Hepatocyte (in vitro differentiated cells): ENCODE measurements at places on chromosomes 2 and 18. TPM values are rescaled to one million over a fixed set of nuclear protein-coding genes. Genes with fewer than 3 reads are reported as not detected.

DNA sequence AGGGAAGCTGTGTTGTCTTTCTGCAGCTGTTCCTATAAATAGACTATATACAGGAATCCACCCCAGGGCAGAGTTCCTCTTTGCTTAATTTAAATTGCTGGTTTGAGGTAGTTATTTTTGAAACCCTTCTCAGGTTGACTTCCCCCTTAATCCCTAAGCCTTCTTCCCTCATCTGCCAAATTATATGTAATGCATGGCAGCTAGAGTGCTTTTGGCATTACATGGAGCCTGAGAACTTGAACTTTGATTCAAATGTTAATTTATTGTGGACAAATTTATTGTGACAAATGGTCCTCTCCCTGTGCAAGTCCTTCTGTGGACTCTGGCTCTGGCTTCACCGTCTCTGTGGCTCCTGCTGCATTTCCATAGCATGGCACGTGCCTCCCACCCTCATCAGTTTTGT, 29.2 kb downstream of the MYO1B start:
- DNase-seq, result no peak

DNA sequence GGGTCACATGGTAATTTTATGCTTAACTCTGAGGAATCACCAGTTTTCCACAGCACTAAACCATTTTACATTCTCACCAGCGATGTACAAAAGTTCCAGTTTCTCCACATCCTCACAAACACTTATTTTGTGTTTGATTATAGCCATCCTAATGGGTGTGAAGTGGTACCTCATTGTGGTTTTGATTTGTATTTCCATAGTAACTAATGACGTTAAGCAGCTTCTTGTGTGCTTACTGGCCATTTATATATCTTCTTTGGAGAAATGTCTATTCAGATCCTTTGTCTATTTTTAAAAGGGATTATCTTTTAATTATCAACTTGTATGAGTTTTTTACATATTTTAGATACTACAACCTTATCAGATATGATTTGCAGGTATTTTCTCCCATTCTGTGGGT, 42.0 kb downstream of the CCDC150 start:
- DNase-seq, result no peak

DNA sequence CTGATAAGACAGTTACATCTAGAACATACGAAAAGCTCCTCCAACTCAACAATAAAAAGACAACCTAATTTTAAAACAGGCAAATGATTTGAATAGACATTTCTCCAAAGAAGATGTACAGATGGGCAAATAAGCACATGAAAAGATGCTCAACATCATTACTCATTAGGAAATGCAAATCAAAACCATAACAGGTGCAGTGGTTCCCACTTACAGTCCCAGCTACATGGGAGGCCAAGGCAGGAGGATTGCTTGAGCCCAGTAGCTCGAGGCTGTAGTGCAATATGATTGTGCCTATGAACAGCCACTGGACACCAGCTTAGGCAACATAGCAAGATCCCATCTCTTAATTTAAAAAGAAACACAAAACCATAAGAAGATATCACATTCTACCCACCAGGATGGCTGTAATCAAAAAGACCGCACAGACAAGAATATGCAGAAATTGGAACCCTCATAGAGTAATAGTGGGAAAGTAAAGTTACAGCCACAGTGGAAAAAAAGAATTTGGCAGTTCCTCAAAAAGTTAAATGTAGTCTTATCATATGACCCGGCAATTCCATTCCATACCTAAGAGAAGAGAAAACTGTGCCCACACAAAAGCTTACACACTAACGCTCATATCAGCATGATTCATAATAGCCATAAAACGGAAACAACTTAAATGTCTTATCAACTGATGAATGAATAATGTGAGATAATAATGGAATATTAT, 30.5 kb upstream of the ARMC9 start:
- no peak for DNase-seq

The UGT1A5 gene
- not detected in 2 replicates for total RNA-seq

The IRS1 gene
- 20.1 and 25.6 TPM in 2 replicates for total RNA-seq

- DNase-seq, result no peak
Measured at GRCh38 chr2:158199928-158200650, 98.4 kb downstream of the UPP2 start.

The VWA3B gene
- not detected in 2 replicates for total RNA-seq

DNA sequence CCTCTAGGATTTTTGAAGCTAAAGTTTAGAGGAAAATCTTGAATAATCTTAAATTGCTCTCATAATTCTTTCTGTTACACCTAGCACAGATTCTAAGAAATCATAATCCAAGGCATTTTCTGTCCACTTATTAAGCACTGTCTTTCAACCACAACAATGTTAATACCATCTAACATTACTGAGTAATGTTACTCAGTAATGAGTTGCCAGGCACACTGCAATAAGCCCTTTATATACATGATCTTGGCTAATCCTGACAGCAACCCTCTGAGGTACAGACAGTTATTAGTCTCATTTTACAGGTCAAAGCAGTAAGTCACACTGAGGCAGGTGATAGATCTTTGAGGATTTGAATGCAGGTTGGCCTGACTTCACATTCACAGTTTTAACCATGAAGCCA, 291.9 kb downstream of the ALK start:
- no peak for DNase-seq

The IL1F10 gene
- not detected in 2 replicates for total RNA-seq

The SLC5A7 gene
- total RNA-seq, result 0.03 TPM in 1 of 2 replicates, not detected in the other

DNA sequence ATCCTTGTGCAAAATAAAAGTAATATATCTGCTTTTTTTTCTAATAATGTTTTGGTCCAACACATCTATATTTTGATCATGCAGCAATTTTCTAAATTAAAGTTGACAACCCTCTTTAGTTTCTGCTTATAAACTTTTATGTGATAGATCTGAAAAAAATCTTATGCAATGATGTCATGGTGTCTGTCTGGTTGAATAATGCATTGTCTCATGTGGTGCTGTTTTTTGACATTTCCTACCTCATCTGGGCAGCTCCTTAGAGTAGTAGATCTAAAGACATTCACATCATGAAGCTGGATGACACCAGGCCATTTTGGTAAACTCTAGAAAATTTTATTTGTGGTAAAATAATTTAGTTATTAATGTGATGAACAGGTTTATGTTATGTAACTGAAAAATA, 106.8 kb upstream of the FN1 start:
- DNase-seq, result no peak

The ACVR1 gene
- 19.1 and 19.6 TPM in 2 replicates for total RNA-seq

DNA sequence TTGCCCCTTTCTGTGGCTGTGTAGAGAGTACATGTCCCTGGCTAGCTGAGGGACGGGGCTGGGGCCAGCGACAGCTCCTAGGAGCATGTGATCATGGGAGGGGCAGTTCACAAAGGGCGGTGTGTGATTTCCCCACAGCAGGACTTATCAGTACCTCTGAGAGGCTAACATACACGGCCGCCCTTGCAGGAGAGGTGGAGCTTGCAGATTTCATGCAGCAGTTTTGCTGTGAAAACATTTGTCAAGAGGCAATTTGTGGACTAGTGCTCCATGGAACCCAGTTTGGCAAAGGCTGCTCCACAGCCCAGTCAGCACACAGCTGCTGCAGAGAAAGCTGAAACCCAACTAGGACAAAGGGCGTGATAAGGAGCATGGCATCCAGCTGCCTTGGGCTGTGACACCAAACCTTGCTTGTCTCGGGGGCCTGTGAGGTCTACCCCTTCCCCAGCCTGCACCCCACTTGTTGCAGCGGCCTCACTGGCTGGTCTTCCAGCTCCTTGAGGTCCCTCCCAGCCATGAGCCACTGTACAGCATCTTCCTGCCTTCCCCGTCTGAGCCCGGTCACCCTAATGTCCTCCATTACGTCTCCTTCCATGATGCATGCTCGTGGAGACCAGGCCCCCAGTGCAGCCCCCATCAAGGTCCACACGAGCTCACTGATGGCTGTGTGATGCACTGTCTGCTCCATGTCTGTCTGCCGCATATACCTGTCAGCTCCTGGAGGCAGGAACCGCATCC, 121.4 kb upstream of the HDAC4 start:
- DNase-seq, result peak; percentile 79

The SOCS6 gene
- 28.0 and 35.3 TPM in 2 replicates for total RNA-seq

The SERPINB3 gene
- total RNA-seq, result 0.17 TPM in 1 of 2 replicates, not detected in the other

GRCh38 chr2:13006829-13007717, 290.3 kb downstream of the TRIB2 start:
- peak; percentile 85 for DNase-seq

DNA sequence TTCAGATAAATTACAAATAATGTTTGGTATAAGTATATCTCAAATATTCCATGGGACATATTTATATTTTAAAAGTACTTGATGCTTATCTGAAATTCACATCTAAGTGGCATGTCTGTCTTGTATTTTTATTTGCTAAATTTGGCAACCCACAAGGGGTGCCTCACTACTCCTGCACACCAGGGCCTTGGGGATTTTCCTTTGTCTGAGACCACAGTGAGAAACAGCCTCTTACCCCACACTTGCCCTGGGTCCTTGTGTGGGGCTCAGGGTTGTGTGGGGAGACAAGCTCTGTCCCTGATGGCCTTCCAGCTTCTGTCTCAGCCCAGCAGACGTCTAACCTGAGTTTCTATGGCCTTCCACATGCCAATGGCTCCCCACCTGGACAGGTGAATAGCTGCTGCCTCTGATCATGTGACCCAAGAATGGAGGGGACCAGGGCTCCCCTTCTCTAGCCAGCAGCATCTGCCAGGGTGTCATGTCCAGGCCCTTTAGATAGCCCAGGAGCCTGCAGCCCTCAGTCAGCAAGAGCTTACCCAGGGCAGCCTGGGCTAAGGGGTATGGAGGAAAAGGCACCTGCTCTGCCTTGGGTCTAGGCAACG, 49.5 kb upstream of the MRPL33 start:
- no peak for DNase-seq

- no peak for DNase-seq
Measured at GRCh38 chr2:123073371-123073770, 951.7 kb upstream of the CNTNAP5 start.

DNA sequence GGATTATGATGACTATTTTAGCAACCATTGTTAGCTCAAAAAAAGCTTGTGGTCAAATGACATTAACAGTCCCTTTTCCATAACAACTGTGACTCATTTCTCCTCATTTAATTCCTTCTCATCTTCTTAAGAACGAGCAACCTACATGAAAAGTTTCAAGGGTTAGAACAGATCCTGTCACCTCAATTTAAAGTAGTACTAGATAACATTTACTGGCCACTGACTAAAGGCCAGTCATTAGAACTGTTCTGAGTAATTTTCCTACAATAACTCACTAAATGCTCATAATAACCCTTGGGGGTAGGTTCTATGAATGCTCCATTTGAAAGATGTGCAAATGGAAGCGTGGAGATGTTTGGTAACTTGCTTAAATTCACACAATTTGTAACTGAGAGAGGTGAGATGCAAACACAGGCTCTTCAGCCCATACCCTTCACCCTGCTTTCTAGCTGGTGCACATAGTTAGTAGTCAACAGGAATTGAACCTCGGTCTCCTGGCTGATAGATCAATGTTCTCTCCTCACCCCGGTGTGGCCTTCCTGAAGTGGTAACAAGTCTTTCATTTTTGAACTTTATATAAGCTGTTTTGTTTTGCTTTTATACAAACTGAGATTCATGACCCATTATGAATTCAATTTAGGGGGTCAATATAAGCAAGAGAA, 212.5 kb downstream of the SETBP1 start:
- DNase-seq, result no peak

DNA sequence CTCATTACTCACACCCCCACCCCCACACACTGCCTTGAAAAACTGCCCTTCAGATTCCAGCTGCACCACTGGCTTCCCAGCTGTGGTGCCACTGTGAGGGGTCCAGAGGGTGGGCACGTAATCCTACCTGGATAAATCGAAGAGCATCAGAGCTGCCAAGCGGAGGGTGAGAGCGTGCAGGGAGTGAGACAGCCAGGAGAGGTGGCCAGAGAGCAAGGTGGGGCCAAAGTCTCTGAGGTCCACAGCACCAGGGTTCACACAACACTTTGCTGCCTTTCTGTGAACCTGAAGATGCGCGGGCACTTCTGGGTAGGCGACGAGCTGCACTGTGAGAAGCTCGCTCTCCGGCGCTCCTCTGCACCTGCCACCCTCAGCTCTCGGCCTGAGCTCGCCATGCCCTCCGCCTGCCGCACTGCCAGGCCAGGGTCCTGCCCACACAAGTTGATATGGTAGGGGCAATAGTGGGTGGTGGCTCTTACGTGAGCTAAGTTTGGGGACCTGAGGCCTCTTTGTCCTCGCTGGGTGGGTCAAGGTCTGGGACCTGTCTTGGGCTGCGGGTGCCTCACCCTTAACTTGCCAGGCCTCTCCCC, 83.9 kb downstream of the MARCO start:
- DNase-seq, result no peak

The KIF3C gene
- 6.5 and 8.4 TPM in 2 replicates for total RNA-seq

The MBOAT2 gene
- total RNA-seq, result 14.1 and 35.2 TPM in 2 replicates

- DNase-seq, result peak; percentile 77
Measured at GRCh38 chr2:28381225-28382180, 11.2 kb upstream of the FOSL2 start.

DNA sequence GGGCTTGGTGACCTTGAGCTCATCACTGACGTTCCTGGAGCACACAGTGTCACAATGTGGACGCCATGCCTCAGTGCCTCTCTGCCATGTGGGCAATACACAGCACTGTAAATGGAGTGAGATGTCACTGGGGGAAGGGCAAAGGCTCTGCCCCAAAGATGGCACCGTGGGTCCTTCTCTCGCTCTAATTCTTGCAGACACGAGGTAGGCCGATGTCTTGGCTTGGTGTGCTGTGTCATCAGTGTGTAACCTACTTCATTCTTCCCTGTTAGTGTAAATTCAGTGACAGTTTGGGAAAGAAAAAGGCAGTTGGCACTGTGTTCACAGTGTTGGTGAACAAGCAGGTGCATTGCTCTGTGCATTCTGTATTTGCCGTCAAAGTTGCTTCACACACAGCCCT, 309.3 kb upstream of the MYT1L start:
- DNase-seq, result no peak

The ANO7 gene
- 0.72 and 1.00 TPM in 2 replicates for total RNA-seq

The MAB21L4 gene
- 13.5 and 34.5 TPM in 2 replicates for total RNA-seq

The UGT1A1 gene
- total RNA-seq, result 0.53 and 0.60 TPM in 2 replicates

DNA sequence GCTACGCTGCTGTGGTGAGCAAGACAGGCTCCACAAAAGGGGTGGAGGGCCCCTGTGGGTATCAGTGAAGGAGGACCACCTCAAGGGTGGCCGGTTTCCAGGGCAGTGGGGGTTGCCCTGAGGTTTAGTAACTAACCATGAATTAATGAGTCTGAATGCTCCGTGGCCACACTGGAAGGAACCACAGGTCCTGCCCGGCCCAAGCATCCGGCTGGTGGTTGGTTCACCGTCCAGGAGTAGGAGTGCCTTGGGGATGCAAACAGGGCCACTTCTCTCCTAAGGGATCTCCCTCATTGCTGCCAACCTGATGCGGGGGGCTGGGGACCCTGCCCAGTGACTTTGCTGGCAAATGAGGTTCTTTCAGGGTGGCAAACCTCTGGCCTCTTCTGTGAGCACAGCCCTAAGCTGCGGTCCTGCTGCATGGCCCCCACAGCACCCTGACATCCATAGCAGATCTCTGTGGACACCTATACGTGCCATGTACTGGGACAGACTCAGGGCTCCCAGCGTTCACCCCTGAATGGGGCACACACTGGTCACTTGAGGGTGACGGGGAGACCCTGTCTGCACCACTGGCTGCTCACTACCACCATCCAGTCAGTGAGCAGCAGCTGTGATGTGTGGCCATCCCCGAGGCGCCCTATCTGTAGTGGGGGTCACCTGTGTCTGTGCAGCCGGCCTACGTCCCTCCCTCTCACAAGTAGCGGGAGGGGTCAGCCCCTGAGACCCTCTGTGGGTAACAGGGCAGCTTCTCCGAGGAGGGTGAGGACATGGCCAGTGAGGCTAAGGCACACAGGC, 41.6 kb downstream of the HS6ST1 start:
- DNase-seq, result no peak

GRCh38 chr2:107711941-107712340, 114.8 kb upstream of the RGPD4 start:
- DNase-seq, result no peak

The SESTD1 gene
- total RNA-seq, result 24.3 and 34.7 TPM in 2 replicates
